Activated T-helper 2 cell treated with anti-CD3 and anti-CD28 coated beads, Interferon-gamma antibody, Interleukin-2, Interleukin-4, amounts not matched to agents 10 μg/mL and 5 μg/mL and 100 μg/mL, durations not matched to agents 14 hours and 24 hours and 36 hours (primary cell): ENCODE measurements at places on chromosomes 3 and 15. TPM values are rescaled to one million over a fixed set of nuclear protein-coding genes. Genes with fewer than 3 reads are reported as not detected.
A peak's percentile ranks its signal among the peaks of the same experiment; 100 is the strongest.

Gene CTNNB1
- 230 and 238 TPM in 2 replicates for total RNA-seq

Gene CDHR4
- total RNA-seq = 0.16 TPM in 1 of 2 replicates, not detected in the other

Gene GABRR3
- not detected in 2 replicates for total RNA-seq

Gene ASB14
- total RNA-seq = not detected in 2 replicates

- DNase-seq = no peak
- no peak overlapping the region for H3K27ac ChIP-seq
- peaks cover 14% of the 10 kb centered on the region for H3K4me1 ChIP-seq
- H3K36me3 ChIP-seq = no peaks in the 10 kb centered on the region
- H3K4me3 ChIP-seq = no peak overlapping the region
These were observed 46.2 kb upstream of the VILL start for GRCh38 chr3:37944391-37944842.

- no peak overlapping the region for H3K4me3 ChIP-seq
- no peaks in the 10 kb centered on the region for H3K36me3 ChIP-seq
- no peaks in the 10 kb centered on the region for H3K27me3 ChIP-seq
- no peaks in the 10 kb centered on the region for H3K4me1 ChIP-seq
These were observed 231.1 kb downstream of the NR2F2 start for GRCh38 chr15:96561593-96561992.

DNA sequence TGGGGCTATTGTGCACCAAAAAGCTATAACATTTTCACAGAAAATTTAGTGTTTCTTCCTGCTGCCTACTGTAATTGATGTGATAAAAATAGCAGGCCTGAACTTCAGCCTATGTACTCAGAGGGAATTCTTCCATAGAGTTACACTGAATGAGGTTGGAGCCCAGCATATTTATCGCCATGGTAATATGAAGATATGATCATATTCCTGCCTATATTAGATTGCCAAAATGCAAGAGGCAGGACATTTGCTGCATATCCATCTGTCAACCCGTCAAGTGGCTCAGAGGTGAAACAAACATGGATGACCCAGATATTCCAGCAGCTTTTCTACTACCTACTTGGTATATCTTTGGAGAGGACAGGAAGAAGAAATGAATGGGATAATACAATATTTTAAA is 1150.6 kb downstream of the TBL1XR1 start:
- no peaks in the 10 kb centered on the region for H3K4me1 ChIP-seq
- no peak overlapping the region for H3K4me3 ChIP-seq
- H3K27ac ChIP-seq = no peak overlapping the region
- H3K36me3 ChIP-seq = no peaks in the 10 kb centered on the region

DNA sequence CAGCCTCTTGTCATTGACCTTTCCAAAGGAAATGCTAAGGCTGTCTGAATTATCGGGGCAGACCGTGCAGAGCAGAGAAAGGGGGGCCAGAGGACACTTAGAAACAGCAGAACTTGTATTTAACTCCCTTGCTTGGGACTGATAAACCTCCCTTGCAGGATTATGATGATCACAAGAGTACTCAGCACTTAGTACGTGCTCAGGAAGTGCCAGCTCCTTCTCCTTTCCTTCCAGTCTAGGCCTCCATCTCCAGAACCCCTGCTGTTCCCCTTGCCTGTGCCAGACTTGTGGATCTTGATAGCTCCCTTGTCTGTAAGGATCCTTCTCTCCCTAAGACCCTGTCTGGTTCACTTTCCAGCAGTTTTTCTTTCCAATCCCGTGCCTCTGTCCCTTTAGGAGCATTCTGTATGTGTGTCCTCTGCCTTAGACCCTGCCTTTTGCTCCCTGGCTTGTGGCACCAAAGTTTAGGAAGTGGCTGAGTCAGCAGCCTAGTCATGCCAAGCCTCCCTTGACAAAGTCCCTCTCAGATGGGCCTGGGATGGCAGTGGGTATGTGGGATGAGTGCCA is 747 bp downstream of the SORD start:
- H3K4me3 ChIP-seq = peak overlapping the region; percentile 81
- peak overlapping the region; percentile 33 for H3K27ac ChIP-seq
- peaks cover 3% of the 10 kb centered on the region for H3K36me3 ChIP-seq
- DNase-seq = no peak
- H3K27me3 ChIP-seq = peaks cover 12% of the 10 kb centered on the region
- H3K4me1 ChIP-seq = peaks cover 17% of the 10 kb centered on the region

- DNase-seq = no peak
- H3K4me1 ChIP-seq = no peaks in the 10 kb centered on the region
- no peaks in the 10 kb centered on the region for H3K36me3 ChIP-seq
- H3K27ac ChIP-seq = no peak overlapping the region
These were observed 53.6 kb downstream of the VGLL3 start for GRCh38 chr3:86937306-86937791.

DNA sequence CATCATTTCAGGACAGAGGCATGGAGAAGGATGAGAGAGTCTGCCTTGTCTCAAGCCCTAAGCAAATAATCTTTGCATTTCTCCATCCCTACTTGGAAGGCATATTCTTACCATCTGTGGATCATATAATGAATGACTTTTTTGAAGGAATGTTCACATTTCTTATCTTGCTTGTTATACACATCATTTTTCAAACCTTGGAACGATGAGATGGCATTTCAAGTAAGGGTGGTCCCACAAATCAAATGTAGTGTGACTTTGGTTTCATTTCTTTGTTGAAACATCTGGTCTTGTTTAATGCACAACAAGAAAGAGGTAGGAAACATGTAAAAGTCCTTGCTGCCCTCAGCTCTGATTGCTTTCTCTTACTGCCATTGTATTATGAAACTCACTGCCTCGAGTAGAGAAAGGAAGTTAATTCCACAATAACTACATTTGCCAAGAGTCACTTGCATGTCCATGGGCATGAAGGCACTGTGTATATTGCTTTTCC is 32.1 kb downstream of the RBMS3 start:
- H3K4me3 ChIP-seq = no peak overlapping the region
- DNase-seq = no peak
- H3K27me3 ChIP-seq = no peaks in the 10 kb centered on the region
- H3K36me3 ChIP-seq = no peaks in the 10 kb centered on the region
- H3K27ac ChIP-seq = no peak overlapping the region

GRCh38 chr3:160130950-160131349 is 94.3 kb upstream of the C3orf80 start:
- no peak overlapping the region for H3K27ac ChIP-seq
- peaks cover 36% of the 10 kb centered on the region for H3K4me1 ChIP-seq
- no peaks in the 10 kb centered on the region for H3K36me3 ChIP-seq
- no peak overlapping the region for H3K4me3 ChIP-seq

DNA sequence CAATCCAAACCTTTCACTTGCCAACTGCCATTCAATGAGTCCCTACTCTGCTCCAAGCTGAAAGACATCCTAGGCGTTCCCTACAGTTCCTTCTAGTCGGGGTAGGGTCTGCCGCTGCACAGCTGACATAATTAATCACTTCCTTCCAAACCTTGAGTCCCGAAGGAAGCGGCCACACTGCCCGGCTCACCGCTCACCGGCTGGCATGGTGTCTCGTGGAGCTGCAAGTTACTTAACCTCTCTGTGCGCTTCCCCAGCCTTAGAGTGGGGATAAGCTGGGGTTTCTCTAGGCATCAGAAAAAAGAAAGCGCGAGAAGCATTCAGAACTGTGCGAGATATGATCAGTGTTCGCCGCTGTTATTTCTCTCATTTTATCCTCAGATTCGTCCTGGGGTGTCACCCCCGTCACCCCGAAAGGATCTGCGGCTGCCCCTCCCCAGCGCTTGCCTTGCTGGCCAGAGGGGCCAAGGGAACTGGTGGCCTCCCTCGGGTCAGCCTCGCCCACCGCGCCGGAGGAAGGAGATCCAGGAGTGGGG is 748 bp downstream of the MRPS25 start:
- H3K4me3 ChIP-seq = peak overlapping the region; percentile 94
- H3K27ac ChIP-seq = peak overlapping the region; percentile 93
- no peaks in the 10 kb centered on the region for H3K27me3 ChIP-seq
- DNase-seq = peak; percentile 29

GRCh38 chr3:31124373-31124772 is 229.9 kb upstream of the GADL1 start:
- H3K4me1 ChIP-seq = peaks cover under 1% of the 10 kb centered on the region
- H3K4me3 ChIP-seq = no peak overlapping the region
- no peak for DNase-seq
- H3K36me3 ChIP-seq = peaks cover 5% of the 10 kb centered on the region
- H3K27ac ChIP-seq = no peak overlapping the region

DNA sequence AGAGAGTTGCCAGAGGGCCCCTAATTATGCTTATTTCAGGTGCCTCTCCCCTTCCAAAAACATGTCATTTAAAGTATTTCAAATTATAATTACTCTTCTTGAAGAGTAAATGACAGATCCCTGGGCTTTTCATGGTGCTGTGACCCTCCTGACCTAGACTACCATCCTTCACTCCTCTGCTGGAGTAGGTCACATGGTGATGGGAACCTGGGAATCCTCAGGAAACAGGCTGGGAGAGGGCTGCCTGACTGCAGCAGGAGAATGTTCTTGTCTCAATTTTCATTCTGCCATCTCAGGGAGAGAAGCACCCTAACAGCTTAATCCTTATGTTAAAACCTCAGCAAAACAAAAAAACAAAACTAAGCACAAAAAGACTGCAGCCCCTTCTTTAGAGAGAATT is 24.6 kb downstream of the PGBD4 start:
- no peak overlapping the region for H3K27ac ChIP-seq
- H3K36me3 ChIP-seq = no peaks in the 10 kb centered on the region
- no peak overlapping the region for H3K4me3 ChIP-seq
- peaks cover 8% of the 10 kb centered on the region for H3K27me3 ChIP-seq
- no peak for DNase-seq
- no peaks in the 10 kb centered on the region for H3K4me1 ChIP-seq

DNA sequence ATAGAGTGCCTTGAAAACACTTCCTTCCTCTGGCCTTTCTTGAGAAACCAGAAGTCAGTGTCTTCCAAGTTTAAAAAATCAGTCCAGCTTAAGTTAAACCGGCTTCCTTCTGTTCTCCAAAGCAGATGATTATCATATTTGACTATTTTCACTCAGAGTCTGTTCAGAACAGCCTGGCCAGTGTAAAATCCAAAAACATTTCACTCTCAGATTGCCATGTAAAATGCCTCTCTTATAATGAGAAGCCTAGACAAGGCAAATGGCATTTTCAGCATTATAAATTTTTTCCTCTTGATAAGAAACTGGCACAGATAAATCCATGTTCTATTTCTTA is 193.5 kb downstream of the TNIK start:
- H3K27ac ChIP-seq = peak overlapping the region; percentile 51
- no peak for DNase-seq
- H3K36me3 ChIP-seq = no peaks in the 10 kb centered on the region

- peaks cover 46% of the 10 kb centered on the region for H3K36me3 ChIP-seq
- no peak for DNase-seq
- H3K4me3 ChIP-seq = no peak overlapping the region
- H3K27ac ChIP-seq = no peak overlapping the region
- no peaks in the 10 kb centered on the region for H3K27me3 ChIP-seq
These were observed 10.4 kb downstream of the VILL start for GRCh38 chr3:38000965-38001455.

DNA sequence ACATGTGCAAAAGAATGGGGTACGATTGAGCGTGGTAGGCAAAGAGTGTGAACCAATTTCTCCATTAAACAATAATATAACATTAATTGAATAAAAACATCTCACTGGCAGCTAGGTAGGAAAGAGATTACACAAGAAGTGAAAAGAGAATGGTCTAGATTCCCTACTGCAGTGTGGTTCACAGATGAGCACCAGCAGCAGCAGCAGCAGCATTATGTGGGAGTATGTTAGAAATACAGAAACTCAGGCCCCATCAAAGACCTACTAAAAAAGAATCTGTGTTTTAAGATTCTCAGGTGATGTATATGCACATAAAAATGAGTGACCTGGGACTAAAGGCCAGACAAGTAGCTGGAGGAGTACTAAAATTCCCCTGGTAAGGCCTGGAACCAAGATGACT is 118.2 kb downstream of the ADAM10 start:
- DNase-seq = no peak
- no peak overlapping the region for H3K4me3 ChIP-seq
- H3K4me1 ChIP-seq = peaks cover 48% of the 10 kb centered on the region
- H3K27me3 ChIP-seq = no peaks in the 10 kb centered on the region

GRCh38 chr3:128321418-128321817 is 145.3 kb downstream of the DNAJB8 start:
- no peak overlapping the region for H3K27ac ChIP-seq
- no peaks in the 10 kb centered on the region for H3K27me3 ChIP-seq
- no peak for DNase-seq
- no peaks in the 10 kb centered on the region for H3K36me3 ChIP-seq
- peaks cover 15% of the 10 kb centered on the region for H3K4me1 ChIP-seq
- H3K4me3 ChIP-seq = no peak overlapping the region

GRCh38 chr3:138418601-138419206 is 15.7 kb upstream of the ESYT3 start:
- peaks cover 2% of the 10 kb centered on the region for H3K4me1 ChIP-seq
- no peak for DNase-seq
- H3K27me3 ChIP-seq = peaks cover 21% of the 10 kb centered on the region
- H3K36me3 ChIP-seq = no peaks in the 10 kb centered on the region

DNA sequence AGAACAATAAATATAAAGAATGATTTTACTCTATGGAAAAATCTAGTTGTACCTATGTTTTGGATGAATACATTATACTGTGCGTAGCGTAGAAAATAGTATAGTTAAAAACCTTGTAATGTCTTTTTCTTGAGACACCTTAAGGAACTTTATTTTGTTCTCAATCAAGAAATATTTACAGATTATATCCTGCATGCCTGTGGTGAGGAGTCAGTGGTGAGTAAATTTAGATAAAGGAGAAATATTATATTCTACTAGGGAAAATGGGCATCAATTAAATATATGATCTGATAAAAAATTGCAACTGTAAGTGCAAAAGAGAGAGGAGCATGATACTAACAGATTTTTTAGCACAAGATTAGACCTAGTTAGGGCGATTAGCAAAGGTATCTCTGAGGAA is 157.7 kb downstream of the RBMS3 start:
- no peaks in the 10 kb centered on the region for H3K27me3 ChIP-seq
- H3K4me1 ChIP-seq = peaks cover 3% of the 10 kb centered on the region
- H3K36me3 ChIP-seq = no peaks in the 10 kb centered on the region
- no peak overlapping the region for H3K4me3 ChIP-seq
- DNase-seq = no peak
- no peak overlapping the region for H3K27ac ChIP-seq

DNA sequence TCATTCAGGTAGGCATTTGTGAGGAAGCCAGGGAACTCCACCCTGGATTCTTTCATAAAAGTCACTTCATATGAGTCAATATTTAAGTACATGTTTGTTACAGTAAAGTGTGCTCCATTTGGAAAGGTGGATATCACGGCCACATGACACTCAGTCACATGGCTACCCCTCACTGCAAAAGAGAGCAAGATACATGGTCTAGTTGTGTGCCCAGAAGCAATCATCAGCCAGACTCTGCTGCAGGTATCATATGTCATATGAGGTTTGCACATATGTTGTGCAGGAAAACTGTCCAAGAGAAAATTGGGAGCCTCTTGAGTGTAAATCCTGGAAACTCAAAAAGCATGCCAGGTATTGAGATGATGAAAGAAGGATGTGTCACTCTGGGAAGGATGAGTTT is 55.0 kb upstream of the NMNAT3 start:
- H3K27me3 ChIP-seq = no peaks in the 10 kb centered on the region
- no peaks in the 10 kb centered on the region for H3K4me1 ChIP-seq
- DNase-seq = no peak
- H3K36me3 ChIP-seq = no peaks in the 10 kb centered on the region
- no peak overlapping the region for H3K4me3 ChIP-seq

GRCh38 chr3:17672506-17672905 is 69.9 kb downstream of the TBC1D5 start:
- H3K4me3 ChIP-seq = no peak overlapping the region
- peaks cover 3% of the 10 kb centered on the region for H3K36me3 ChIP-seq
- H3K27ac ChIP-seq = no peak overlapping the region
- H3K4me1 ChIP-seq = no peaks in the 10 kb centered on the region
